ENCODE measurements at places on chromosomes 1 and 21. TPM values are rescaled to one million over a fixed set of nuclear protein-coding genes. Genes with fewer than 3 reads are reported as not detected.
A peak's percentile ranks its signal among the peaks of the same experiment; 100 is the strongest.

LORICRIN gene
- total RNA-seq = not detected

GRCh38 chr1:24535021-24535424, 20.9 kb upstream of the NCMAP start:
- DNase-seq = no peak

- no peak for DNase-seq
Measured at GRCh38 chr1:33842348-33842747, 21.5 kb upstream of the HMGB4 start.

DNA sequence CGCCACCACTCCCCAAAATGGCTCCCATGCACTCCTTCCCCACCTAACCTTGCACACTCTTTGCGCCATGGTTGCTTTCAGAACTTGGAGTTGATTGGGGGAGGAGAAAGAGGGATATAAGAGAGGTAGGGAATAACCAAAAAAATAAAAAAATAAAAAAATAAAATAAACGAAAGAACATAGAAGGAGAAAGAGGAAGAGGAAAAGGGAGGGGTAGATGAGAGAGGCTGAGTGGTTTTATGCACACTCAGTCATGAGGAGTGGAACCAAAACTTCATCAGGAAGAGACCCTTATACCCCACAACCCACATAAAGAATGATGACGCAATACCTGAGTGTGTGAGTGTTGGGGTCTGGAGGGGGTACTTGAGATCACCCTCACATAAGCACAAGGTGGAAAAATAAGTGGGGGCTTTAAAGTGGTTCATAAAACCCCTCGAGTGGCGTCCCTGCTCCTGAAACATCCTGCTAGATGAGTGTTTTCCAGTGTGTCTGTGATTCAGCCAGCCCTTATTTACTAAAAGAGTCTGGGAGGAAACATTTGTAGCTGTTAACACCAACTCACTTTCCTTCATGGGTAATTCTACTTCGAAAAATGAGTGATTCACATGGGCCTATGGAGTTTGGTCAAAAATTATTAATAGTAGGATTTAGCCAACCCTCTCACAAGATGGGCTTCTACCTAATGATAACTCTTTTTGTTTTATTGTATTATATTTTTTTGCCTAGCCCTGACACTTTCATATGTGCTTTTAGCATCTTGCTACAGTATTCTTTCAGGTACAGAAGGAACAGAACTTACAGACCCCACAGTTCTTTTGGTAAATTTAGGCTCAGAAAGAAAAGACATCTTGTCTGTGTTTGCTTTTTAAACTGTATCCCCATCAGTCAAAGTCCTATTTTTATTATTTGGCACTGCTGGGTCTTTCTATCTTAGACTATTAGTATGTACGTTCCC, 5.2 kb downstream of the SLAMF1 start:
- no peak for DNase-seq

DNA sequence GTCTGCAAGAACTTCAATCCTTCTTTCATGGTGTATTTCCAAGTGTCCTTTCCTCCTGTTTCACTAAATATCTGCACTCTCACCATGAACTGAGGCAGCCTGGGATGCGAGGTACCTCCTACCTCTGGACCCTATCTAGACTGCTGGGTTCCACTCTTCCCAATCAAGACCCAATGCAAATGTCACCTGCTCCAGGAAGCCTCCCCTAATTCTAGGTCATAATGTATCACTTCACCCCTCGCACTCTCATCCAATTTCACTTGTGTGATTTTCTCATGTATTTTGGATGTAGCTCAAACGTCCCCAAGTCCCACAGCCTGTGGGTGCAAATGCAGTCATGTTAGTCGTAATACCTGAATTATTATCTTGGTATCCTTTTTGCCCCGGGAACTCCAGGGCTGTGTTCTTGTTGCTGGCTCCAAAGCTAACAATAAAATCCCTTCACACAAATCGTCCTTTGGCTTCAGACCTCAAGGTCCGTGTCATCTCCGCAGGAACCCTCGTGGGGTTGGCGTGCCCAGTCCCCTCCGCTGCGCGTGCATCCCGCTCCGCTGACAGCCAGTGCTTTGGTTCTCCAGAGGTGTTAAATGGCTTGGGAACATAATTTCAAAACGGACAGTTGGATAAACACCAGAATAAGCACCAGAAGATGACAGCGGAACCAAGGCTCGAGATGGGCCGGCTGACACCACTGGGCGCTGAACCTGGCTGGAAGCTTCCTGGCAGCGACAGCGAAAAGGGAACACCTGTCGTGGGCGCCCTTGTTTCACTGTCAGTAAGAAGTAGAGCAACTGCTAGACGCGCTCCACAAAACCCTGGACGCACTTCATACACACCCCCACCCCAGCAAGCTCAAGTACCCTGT, 1.0 kb upstream of the BACH1 start:
- DNase-seq = no peak

DNA sequence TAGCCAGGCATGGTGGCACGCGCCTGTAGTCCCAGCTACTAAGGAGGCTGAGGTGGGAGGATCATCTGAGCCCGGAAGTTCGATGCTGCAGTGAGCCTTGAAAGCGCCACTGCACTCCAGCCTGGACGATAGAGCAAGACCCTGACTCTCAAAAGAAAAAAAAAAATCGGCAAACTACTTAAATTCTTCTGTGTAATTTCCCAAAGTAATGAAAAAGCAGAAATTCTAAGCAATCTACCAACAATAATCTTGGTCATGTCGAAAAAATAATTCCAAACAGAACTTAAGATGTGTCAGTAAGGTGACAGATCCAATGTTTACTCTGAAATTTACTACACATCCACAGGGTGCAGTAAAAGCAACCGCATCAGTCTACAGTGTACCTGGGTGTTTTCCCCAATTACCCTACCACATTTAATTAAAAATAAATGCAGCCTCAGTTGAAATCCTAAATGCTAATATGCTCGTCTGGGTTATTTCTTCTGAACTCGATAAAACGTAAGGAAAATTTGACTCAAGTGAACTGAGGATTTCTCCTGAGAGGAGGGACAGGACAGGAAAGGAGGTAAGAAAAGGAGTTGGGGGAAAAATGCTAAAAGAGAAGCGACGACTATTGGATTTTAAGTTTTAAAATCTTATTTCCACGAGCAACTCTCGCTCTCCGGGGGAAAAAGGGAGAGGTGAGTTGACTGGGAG, 801 bp downstream of the EPRS1 start:
- no peak for DNase-seq

GRCh38 chr21:15414057-15414456, 315.7 kb upstream of the USP25 start:
- no peak for DNase-seq

VWA5B1 gene
- total RNA-seq = not detected

GPR37L1 gene
- total RNA-seq = not detected

- no peak for DNase-seq
Measured at GRCh38 chr1:91754348-91754747, 131.6 kb downstream of the TGFBR3 start.

SLC9C2 gene
- total RNA-seq = 0.16 TPM

DNA sequence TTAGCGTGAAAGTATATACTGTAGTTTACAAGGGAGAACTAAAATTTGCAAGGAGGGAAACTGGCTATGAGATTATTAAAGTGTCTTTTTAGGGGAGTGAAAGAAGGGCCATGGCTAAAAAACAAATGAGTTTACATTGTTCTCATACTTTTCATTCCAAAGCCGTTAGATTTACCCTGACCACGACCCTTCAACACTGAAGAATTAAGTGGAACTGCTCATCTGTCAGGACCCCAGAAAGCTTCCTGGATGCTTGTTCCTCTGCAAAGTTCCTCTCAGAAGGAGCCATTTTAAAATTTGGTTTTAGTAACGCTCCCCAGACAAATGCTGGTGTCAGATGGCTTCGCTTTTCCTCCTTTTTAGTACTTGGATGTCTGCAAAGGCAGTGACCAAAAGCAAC, 82.7 kb upstream of the ZBTB18 start:
- DNase-seq = no peak

DNA sequence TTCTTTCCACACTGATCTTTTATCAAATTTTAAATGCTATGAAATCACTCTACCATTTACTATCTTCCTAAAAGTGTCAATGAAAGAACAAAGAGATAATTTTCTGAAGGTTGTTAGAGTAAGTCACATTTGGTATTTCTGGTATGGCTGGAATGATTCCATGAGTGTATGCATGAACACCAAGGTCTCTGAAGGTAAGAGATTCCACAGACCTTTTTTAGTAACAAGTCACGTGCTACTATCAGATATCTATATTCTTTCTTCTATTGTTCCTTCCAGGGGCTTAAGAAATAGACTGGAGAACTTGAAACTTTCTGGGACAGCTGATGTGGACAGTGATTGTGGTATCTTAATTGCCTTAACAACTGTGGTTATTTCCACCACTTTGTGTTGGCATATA, 265.0 kb downstream of the SDCCAG8 start:
- no peak for DNase-seq

DNA sequence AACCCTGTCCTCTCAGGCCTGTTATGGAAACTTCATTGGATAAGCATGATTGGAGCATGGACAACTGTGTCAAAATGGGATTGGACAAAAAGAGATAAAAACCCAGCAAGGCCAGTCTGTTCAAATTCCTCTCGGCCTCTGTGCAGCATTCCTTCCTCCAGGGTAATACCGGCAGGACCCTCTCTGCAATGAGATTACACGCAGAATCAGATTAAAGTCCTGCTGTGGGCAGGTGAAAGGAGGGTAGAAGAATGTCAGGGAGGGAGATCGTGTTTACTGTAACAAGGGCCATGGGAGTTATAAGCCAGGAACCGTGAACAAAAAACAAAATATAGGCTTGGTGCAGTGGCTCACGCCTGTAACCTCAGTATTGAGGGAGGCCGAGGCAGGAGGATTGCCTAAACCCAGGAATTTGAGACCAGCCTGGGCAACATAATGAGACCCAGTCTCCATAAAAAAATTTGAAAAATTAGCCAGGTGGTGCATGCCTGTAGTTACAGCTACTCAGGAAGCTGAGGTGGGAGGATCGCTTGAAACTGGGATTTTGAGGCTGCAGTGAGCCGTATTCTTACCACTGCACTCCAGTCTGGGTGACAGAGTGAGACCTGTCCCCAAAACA, 5.6 kb upstream of the EFHD2 start:
- DNase-seq = no peak

DNA sequence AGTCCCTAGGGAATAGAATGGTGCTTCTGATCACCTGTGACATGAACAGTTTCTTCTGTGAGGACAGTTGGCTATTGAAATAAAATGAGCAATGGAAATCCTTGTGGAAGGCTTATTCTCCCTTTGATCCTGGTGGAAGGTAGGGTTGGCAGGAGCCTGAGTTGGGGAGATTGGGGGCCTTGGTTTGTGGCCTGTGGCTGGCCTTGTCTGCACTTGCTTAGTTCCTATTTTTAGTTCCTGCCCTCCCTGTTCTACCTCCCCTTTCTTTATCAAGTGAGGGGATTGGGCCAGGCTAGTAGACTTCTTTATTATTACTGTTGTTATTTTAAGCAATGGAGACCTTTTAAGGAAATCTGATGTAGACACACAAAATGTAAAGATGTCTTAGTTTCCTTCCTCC, 8.2 kb downstream of the DMRTB1 start:
- peak; percentile 60 for DNase-seq

DNA sequence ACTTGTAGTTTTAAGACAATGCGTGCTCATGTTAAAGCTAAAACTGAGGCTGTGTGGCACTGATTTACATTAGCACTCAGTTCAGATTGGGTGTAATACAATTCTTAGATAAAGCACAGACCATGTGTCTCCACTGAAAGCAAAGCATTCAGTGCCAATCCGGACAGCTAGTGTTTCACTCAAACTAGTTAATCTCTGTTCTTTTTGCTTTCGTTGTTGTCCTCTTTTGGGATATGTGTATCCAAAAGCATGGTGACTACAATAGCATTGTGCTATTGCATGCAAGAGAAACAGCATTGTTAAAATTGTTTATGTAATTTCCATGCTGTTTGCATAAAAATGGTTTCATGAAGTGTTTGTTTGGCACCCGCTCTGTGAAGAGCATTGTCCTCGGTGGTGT, 54.6 kb downstream of the F3 start:
- no peak for DNase-seq

LRRC71 gene
- 0.32 TPM for total RNA-seq

GRCh38 chr1:7811476-7811875, 27.4 kb downstream of the PER3 start:
- DNase-seq = no peak

DNA sequence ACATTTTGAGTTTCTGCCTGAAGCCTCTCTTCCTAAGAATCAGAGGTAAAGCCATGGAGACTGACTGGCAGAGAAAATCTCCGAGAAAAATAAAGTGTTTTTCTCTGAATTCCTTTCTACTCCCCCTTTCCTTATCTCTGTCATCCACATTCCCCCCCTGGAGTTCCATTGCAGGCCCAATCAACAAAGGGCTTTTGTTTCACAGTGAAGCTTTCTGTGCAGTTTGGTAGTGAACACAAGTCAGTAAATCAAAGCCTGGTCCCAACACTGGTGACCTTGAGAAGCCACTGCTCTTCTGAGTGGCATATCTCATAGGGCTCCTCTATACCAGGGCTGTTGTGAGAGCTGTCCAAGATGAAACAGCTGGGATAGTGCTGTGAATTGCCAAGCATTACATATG, 228.4 kb downstream of the SEC16B start:
- DNase-seq = no peak

DNA sequence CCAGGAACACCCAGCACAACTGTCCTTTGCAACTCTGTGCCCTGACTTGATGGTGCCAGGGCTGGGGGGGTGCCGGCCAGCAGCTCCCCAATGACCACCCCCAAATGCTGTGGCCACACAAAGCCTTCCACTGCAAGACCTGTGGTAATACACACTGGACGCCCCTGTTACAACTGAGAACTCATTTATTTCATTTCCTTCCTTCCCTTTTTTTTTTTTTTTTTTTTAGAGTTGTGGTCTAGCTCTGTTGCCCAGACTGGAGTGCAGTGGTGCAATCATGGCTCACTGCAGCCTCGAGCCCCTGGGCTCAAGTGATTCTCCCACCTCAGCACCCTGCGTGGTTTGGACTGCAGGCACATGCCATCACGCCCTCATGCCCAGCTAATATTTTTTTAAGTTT, 25.2 kb downstream of the TP73 start:
- no peak for DNase-seq

KLHDC8A gene
- total RNA-seq = not detected

LYPLA2 gene
- 37.2 TPM for total RNA-seq

GRCh38 chr1:118366286-118366685, 181.3 kb upstream of the SPAG17 start:
- DNase-seq = no peak
